K562 (cell line): ENCODE measurements at places on chromosomes 2 and 18. TPM values are rescaled to one million over a fixed set of nuclear protein-coding genes. Genes with fewer than 3 reads are reported as not detected.

GRCh38 chr18:22539051-22539765 lies 121.5 kb upstream of the CTAGE1 start:
- no peak for DNase-seq

The LOXHD1 gene
- not detected in 2 replicates for total RNA-seq

DNA sequence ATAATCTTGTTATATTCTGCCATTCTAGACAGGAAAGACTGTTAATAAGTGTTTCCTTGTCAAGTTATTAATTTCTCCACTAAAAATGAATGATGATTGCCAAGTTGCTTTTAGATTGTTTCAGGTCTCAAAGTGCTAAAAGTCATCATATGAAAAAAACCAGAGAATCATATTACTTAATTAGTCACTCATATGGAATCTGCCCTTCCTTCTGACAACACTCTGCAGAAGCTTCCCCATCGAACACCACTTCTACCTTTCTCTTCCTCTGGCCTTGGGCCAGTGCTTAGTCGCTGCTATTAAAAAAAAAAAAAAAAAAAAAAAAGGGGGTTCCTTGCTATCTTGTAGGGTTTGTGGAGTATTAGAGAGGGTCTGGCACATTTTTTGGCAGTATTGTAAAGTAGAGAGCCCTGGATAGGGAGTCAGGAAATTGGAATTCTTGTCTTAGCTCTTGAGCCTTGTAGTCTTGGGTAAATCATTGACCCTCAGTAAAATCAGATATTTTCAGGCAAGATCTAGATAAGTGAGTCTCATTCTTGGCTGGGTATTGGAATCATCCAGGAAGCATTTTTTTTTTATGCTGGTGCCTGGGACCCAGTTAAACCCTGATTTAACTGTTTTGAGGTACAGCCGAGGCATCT lies 141.7 kb upstream of the CCDC68 start:
- no peak for DNase-seq

The FSHR gene
- not detected in 2 replicates for total RNA-seq

GRCh38 chr18:63113899-63114565 lies 205.5 kb downstream of the BCL2 start:
- no peak for DNase-seq

The PDE11A gene
- 5.7 and 6.0 TPM in 2 replicates for total RNA-seq

- no peak for DNase-seq
Observed at GRCh38 chr2:108949316-108950239, 39.4 kb downstream of the EDAR start.

GRCh38 chr2:237501892-237502513 lies 15.0 kb downstream of the MLPH start:
- DNase-seq, result no peak

GRCh38 chr2:239294571-239295054 lies 106.2 kb downstream of the HDAC4 start:
- peak; percentile 84 for DNase-seq

- no peak for DNase-seq
Observed at GRCh38 chr2:152529420-152530115, 187.7 kb downstream of the PRPF40A start.

The SETBP1 gene
- total RNA-seq, result 0.13 and 0.18 TPM in 2 replicates

DNA sequence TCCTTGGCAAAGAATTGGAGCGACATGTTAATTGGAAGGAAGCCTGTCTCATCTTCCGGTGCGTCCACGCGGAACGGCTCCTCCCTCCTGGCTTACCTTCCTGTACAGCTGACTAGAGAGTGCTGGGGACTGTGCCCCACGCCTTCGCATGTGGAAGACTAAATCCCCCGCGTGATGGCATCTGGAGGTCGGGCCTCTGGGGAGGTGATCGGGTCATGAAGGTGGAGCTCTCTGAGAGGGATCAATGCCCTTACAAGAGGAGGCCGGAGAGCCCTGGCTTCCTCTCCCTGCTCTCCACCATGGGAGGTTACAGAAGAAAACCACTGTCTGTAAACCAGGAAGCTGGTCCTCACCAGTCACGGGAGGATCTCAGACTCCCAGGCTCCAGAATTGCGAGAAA lies 104.1 kb upstream of the OTOS start:
- DNase-seq, result no peak

- no peak for DNase-seq
Observed at GRCh38 chr2:156909983-156910382, 347.5 kb upstream of the GALNT5 start.

The MRO gene
- total RNA-seq, result not detected in 2 replicates

DNA sequence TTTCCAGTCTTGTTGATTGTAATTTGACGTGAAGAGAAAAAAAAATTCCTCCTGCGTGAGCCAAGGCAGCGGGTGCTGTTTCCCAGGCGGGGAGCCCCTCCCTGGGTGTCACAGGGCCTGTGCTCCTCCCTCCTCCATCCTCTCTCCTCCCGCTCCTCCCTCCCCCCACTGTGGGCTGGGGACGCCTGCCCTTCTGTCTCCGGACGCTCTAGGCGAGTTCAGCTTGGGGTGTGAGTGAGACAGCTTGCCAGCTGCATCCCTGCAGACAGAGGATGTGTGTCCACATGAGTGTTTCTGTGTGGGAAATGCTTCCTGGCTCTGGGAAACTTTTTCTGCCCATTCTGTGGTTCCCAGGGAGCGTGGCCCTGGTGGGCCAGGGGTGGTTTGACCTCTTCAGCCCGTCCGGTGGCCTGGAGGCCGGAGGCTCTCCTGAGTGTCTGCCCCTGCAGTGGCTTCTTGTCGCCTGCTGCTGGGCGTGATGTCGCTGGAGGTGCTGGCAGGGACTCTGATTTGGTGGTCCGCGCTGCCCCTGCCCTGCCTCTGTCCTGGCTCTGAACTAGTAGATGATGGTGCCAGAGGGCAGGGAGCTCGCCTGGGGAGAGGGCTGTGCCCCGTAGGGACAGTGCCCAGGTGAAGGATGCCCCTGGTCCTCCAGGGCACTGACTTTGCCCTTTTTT lies 96.4 kb downstream of the USP40 start:
- peak; percentile 34 for DNase-seq

The PLEK gene
- 0.33 and 0.56 TPM in 2 replicates for total RNA-seq

DNA sequence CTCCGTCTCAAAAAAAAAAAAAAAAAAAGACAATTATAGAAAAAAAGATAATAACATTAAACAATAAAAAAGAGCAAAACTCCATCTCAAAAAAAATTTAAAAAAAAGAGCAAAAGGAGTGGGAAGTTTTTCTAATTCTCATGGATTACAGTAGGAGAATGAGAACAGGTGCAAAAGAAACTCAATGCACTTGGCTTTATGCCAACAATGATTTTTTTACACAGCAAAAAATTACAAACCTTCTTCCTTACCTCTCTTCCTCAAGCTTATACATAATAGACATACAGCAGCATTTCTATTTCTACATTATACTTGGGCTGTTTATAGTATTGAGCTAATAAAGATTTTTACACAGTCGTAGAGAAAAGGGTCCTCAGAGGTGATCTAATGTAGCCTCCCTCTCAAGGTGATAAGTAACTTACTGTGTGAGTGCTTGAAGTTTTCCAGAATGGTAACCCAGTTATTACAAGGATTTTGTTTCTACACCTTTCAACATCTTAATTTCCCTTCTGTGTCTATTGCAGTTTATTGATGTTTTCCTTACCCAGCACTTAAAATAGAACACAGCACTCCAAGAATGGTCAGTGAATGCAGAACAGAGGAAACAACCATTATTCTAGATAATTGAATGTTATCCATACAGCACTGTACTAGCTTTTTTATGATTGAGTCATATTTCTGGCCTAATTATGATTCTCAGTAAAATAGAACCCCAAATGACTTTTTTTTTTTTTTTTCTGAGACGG lies 34.9 kb upstream of the RNF138 start:
- DNase-seq, result no peak
